ENCODE measurements at places on chromosomes 13 and 19.

- no peak for DNase-seq
These were observed 213.6 kb downstream of the PCDH20 start for GRCh38 chr13:61202042-61202441.

GRCh38 chr13:24491845-24492244 is 20.7 kb downstream of the PARP4 start:
- no peak for DNase-seq

- DNase-seq = no peak
These were observed 218.0 kb downstream of the IRS2 start for GRCh38 chr13:109568339-109568818.

GRCh38 chr13:83549671-83550070 is 332.6 kb downstream of the SLITRK1 start:
- DNase-seq = no peak

DNA sequence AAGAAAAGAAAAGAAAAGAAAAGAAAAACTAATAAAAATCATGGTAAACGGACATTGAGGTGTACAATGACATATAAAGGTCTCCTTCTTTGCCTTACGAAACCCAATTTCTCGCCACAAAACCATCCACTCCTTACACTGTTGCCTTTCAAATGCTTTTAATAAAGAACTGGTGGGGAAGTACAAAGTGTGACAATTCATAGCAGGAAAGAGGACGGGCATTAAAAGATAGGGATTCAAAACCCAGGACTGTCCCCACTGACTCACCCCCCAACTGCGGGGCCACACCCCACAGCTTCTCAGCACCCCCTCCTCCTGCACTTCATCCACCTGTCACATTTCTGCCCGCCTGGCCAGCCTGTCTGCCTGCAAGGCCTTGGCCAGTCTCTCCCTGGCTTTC is 2.4 kb downstream of the MBD3L2B start:
- DNase-seq = no peak
